Erythroblast (primary cell): ENCODE measurements at places on chromosomes 4 and X.

DNA sequence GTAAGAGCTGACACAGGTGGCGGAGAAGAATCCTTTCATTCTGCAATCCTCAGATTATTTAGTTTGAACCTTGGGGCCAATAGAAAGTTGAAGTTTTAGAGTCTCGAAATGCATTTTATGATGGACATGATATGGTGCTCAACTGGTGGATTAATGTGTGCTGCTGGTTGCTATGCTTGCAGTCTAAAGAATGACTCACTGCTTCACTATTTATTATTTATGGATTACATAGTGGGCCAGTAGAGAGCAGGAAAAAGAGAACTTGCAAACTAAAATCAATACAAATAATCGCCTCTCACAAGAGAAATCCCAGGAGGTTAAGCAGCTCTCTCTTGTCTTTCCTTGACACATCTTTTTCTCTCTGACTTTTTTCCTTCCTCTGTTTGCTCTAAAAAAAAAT, 2326.8 kb upstream of the AGA start:
- DNase-seq, result no peak

DNA sequence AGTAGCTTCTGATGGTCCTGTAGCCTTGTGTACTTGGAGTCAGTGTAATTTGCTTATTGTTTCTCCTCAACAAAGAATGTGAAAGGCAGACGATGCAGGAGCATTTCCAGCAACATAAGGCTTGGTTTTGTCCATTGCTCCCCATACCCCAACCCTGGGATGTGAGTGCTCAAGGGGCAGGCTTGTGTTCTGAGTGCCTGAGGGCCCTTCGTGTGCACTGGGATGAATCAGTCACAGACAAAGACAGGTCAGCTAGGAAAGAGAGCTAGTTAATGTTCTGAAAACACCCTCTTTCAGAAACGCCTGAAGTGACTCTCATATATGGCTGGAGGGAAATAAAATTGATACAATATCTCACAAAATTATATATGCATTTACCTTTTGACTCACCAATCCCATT, 59.1 kb downstream of the PRPS1 start:
- DNase-seq, result no peak

- DNase-seq, result no peak
Observed at GRCh38 chr4:105050896-105051295, 95.8 kb upstream of the TET2 start.

- DNase-seq, result no peak
Observed at GRCh38 chr4:180434131-180434895, 1808.9 kb upstream of the TENM3 start.

DNA sequence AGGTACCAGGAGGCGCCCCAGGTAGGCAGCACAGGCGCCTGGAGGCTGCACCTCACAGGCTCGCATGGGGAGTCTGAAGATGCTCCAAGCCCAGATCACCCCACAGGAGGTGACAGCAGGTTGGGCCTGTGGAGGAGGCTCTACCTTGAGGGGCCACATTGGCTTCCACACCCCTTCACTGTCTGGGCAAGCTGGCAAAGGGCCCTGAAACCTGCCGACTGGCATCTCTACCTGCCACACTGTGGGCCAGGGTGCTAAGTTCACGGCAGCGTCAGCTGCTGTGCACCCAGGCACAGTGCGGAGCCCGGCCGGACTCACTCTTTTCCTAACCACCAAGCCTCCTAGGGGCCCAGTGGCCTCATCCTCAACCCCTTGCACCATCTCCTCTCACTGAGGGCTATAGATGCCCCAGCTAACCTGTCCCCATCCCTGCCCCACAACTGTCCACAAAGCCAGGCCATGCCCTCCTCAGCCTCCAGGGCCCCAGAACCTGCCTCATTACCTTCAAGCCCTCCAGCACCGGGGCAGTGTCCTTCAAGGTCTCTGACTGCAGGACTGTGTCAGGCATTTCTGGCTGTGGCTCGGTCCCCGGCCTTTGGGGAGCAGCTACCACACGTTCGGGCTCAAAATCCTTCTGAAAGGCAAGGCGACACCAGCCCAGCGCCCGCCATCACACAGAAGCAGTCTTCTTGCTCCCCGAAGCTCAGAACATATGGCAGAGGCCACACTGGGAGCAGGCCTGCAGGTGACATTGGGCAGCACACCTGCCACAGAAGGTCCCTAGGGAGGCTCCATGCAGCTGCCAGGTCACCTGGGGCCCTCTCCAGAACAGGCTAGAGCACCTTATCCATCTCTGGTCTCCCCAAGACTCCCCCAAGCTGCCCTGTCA, 28.8 kb downstream of the FGFR3 start:
- no peak for DNase-seq

DNA sequence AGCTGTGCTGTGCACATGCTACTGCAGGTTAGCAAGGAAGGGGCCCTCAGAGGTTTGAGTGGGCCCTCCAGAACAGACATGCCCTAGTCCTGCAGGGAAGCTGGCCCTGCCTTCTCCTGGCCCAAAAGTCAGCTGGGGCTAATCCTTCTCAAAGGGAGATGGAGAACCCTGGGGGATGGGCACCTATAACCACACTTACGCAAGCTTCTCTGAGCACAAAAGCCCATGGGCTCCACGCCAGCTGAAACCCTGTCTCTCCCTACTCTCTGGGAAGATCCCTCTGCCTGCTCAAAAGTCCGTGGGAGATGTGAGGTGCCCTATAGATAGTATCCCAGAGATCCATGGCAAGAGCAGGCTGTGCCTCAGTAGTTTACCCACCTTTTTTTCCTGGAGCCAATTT, 58.9 kb upstream of the DKK2 start:
- DNase-seq, result no peak

DNA sequence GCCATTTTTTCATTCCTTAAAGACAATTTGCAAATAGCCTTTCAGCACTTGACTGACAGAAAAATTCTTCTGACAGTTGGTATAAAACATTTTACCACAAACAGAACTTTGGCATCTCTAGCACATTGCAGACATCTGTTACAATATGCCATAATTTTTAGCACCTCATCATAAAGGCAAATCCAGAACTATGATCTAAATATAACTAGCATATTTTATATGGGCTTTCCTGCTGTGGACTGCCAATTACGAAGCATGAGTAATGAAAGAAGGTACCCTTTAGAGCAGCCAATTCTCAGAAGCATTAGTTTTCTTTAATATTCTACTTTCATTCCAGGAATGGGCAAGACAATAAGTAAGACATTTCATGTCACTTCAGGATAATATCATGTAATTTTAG, 647.4 kb upstream of the GALNT7 start:
- DNase-seq, result no peak

- DNase-seq, result no peak
Observed at GRCh38 chr4:76898385-76898692, 395 bp upstream of the SOWAHB start.

DNA sequence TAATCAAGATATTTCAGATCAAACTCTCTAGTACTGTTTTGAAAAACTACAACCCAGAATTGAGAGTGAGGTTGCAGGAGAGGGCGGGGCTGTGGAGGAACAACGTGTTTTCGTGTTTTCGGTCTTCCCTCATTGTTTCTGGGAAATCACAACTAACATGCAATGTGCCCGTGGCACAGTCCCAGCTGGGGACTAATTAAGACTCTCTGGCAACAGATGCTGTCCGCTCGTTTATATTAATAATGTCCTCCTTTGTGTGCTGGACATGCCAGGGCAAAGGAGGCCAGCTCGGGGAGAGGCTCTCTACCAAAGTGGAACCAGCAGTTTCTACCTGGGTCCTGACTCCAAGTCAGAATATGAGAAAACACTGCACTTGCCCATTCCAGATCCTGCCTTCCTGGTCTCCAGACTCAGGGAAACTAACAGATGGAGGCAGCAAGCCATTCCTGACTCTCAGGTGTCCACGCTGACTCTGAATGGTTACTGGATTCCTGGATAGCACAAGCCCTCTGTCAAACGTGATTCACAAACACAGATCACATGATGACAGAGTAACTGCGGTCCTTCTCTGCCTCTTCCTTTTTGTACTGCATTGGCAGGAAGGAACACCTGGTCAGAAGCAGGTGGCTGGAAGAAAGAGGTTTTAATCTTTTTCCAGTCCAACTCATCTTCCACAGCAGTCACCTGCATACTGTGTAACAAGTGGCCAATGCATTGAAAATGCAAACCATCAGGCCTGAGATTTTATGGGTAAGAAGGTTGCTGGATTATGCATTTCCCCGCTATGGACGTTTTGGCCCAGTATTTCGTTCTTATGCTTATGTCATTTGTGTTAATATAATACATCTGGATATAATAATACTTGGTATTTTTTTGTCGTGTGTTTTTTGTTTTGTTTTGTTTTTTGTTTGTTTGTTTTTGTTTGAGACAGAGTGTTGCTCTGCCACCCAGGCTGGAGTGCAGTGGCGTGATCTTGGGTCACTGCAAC, 65.0 kb downstream of the COQ2 start:
- no peak for DNase-seq

- DNase-seq, result no peak
Observed at GRCh38 chr4:48156423-48156822, 22.4 kb upstream of the TXK start.

GRCh38 chrX:24983931-24984330, 31.8 kb downstream of the ARX start:
- DNase-seq, result no peak

- no peak for DNase-seq
Observed at GRCh38 chr4:40586729-40587128, 42.9 kb downstream of the RBM47 start.

GRCh38 chr4:145490361-145490760, 8.7 kb downstream of the SMAD1 start:
- peak; percentile 49 for DNase-seq

DNA sequence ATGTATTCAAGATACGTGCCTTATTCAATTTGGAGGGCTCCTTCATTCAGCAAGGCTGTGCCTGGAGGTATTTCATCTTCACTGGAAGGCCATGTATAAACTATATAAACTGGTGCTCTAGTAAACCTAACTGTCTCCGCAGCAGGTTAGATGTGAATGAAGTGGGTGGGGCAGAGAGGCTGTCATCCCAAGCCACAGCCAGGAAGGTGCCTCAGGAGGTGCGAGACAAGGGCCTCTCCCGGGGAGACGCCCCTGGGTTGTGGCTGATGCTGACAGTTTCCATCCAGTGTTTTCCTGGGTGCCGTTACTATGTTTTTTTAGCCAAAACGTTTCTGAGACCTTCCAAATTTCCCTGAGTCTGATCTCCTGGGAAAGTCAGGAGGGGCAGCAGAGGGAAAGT, 221.5 kb upstream of the RPL34 start:
- DNase-seq, result no peak

DNA sequence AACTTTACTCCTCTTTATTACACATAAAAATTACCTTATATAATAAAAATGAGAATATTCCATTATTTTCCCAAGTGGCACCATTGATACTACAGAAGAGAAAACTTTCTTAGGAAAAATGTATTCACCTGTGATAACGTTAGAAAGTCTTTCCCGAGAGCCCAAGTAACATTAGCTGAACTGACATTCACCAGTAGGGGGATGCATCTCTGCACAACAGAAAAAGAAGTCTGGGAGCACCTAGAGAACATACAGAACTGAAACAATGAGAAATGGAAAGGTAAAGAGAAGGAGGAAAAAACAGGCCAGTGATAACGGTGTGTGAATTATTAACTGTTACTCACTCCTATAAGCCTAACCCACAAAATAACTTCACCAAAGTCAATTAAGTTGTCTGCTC, 423.3 kb downstream of the CENPC start:
- DNase-seq, result no peak

- DNase-seq, result peak; percentile 79
Observed at GRCh38 chrX:153765138-153766079, 1.4 kb downstream of the PLXNB3 start.
